ENCODE measurements at places on chromosomes 3 and 15.
A peak's percentile ranks its signal among the peaks of the same experiment; 100 is the strongest.

DNA sequence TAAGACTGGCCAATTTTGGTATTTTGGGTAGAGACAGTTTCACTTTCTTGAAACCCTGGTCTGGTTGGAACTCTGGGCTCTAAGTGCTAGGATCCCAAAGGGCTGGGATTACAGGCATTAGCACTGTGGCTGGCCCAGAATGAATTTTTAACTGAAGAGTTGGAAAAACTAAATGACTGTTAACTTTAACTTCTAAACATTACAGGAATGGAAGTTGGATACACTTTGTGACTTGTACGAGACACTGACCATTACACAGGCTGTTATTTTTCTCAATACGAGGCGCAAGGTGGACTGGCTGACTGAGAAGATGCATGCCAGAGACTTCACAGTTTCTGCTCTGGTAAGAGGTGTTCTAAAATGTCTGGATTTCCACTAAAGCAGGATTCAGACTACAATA lies 3.5 kb downstream of the EIF4A2 start:
- no peak overlapping the region for H3K4me3 ChIP-seq
- peaks cover 49% of the 10 kb centered on the region for H3K4me1 ChIP-seq
- DNase-seq, result no peak
- no peak overlapping the region for H3K27ac ChIP-seq
- peaks cover 11% of the 10 kb centered on the region for H3K36me3 ChIP-seq

DNA sequence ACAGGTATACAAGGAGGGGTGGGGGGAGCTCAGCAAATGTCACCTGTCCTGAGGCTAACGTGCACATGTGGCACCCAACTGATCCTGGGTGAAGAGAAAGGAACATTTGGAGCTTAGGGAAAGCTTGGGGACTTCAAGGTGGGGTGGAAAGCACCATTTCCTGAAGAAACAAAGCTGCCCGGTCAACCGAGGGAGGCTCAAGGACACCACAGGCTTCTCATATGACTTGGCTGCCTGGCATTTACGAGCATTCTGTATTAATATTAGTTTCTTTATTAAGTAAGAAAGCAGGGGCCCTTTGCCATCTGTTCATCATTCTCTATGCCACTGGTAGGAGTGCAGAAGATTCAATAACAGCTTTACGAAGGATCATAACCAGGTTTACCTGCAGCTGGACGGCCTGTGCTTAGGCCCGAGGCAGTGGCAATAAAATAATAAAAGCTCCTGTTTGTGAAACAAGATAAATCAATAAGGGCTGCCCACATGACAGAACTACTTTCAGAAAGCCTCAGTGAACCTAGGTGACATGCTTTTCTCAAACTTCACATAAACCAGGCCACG lies 54.0 kb downstream of the ETV5 start:
- no peaks in the 10 kb centered on the region for H3K4me1 ChIP-seq
- H3K27ac ChIP-seq, result no peak overlapping the region
- no peaks in the 10 kb centered on the region for H3K27me3 ChIP-seq
- no peak for DNase-seq
- peaks cover 27% of the 10 kb centered on the region for H3K36me3 ChIP-seq

DNA sequence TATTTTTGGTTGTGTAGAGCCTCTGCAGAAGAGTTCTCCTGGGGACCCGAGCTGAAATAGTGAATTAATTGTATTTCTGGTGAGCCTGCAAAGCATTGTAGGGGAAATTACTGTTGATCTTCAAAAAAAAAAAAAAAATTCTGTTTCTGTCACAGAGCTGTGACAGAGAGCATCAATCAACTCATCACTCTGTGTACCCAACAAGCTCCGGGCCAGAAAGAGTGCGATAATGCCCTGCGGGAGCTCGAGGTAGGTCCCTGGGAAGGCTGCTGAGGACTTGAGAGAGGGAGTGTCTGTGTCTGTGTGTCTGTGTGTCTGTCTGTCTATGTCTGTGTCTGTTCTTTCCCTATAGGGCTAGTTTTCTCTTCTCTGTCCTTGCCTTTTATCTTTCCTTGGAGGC lies 294.4 kb upstream of the TPM1 start:
- H3K4me1 ChIP-seq, result no peaks in the 10 kb centered on the region
- no peak overlapping the region for H3K27ac ChIP-seq
- no peaks in the 10 kb centered on the region for H3K36me3 ChIP-seq

DNA sequence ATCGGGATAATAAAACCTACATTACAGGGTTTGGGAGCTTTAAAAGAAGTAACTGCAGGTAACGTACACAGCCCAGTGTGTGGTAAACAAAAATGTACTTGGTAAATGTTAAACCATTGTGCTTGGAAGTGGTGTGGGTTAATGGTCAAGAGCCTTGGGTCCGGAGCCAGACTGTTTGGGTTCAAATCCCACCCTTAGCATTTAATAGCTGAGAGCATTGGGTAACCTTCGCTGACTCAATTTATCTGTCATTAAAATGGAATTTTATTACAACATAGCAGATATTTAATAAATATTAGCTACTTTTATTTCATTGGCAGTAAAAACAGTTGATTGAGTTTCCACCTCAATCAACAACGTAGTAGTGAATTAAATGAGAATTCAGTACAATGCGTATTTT lies 1.5 kb downstream of the FSTL1 start:
- H3K27ac ChIP-seq, result peak overlapping the region; percentile 74
- no peak for DNase-seq
- no peaks in the 10 kb centered on the region for H3K27me3 ChIP-seq
- no peaks in the 10 kb centered on the region for H3K36me3 ChIP-seq
- peaks cover 12% of the 10 kb centered on the region for H3K4me1 ChIP-seq

- H3K4me1 ChIP-seq, result no peaks in the 10 kb centered on the region
- DNase-seq, result peak; percentile 57
- H3K36me3 ChIP-seq, result no peaks in the 10 kb centered on the region
Measured at GRCh38 chr3:32510075-32510724, 7.5 kb upstream of the CMTM6 start.

- no peak overlapping the region for H3K27ac ChIP-seq
- no peak for DNase-seq
- peaks cover 6% of the 10 kb centered on the region for H3K4me1 ChIP-seq
- no peak overlapping the region for H3K4me3 ChIP-seq
- no peaks in the 10 kb centered on the region for H3K27me3 ChIP-seq
Measured at GRCh38 chr15:41562784-41563198, 3.8 kb downstream of the TYRO3 start.

GRCh38 chr15:27989427-27989826 lies 109.7 kb downstream of the OCA2 start:
- no peaks in the 10 kb centered on the region for H3K36me3 ChIP-seq
- no peak overlapping the region for H3K4me3 ChIP-seq
- H3K27ac ChIP-seq, result no peak overlapping the region
- no peaks in the 10 kb centered on the region for H3K27me3 ChIP-seq
- no peak for DNase-seq

DNA sequence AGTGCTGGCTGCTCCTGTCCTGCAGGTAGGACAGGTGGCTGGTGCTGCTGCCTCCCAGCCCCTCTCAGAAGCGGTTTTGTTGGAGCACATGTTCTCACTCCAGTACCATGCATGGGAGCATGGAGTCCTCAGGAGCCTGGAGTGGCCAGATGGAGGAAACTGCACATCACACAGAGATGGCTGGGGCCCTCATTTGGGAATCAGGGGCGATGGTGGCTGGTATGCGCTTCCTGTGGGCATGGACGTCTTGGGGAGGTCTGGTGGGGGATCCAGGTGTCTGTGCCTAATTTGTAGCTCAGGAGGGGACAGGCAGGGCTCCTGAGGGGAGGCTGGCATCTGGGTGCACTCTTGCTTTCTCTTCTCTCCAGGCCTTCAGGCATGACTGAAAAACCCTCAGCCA lies 168.2 kb downstream of the KLF13 start:
- H3K27me3 ChIP-seq, result no peaks in the 10 kb centered on the region

- H3K36me3 ChIP-seq, result no peaks in the 10 kb centered on the region
- H3K27ac ChIP-seq, result no peak overlapping the region
Measured at GRCh38 chr15:70559265-70560239, 203.8 kb downstream of the UACA start.

DNA sequence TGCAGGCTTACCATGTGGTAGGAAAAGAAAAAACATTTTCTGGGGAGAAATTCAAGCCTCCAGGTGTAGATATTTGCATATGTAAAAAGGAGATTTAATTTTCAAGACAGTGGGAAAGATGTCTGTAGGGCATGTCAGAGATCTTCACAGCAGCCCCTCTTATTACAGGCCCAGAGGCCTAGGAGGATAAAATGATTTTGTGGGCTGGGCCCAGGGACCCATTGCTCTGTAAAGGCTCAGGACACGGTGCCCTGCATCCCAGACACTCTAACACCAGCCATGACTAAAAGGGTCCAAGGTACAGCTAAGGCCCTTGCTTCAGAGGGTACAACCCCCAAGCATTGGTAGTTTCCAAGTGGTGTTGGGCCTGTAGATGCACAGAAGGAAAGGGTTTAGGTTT lies 680.1 kb downstream of the IGSF11 start:
- no peaks in the 10 kb centered on the region for H3K27me3 ChIP-seq
- H3K4me1 ChIP-seq, result no peaks in the 10 kb centered on the region
- H3K27ac ChIP-seq, result no peak overlapping the region

DNA sequence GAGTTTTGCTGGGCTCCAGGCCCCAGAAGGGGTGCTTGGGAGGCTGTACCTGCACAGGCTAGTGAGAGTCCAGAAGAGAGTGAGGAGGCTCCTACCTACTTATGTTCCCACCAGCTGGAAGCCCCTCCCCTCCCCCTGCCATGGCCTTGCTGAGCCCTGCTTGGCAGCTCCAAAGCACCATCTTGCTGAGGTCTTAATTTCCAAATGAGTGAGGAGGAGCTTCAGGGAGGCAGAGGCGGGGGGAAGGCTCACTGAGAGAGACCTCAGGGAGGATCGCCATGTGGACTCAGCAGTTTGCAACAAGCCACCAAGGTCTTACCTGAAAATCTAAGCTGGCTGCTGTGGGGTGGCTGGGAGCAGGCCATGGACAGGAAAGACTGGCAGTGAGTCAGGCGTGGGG lies 8.7 kb upstream of the CACNA2D2 start:
- H3K4me3 ChIP-seq, result no peak overlapping the region
- H3K27me3 ChIP-seq, result no peaks in the 10 kb centered on the region
- DNase-seq, result no peak
- no peaks in the 10 kb centered on the region for H3K36me3 ChIP-seq
- H3K27ac ChIP-seq, result no peak overlapping the region
- no peaks in the 10 kb centered on the region for H3K4me1 ChIP-seq

Measured in gastrocnemius medialis (tissue), 4 donors.